ENCODE measurements at places on chromosomes 1 and 21.
A peak's percentile ranks its signal among the peaks of the same experiment; 100 is the strongest.

GRCh38 chr1:65896721-65897120 lies 104.0 kb downstream of the PDE4B start:
- DNase-seq: no peak

- no peak for DNase-seq
These were observed 20.7 kb downstream of the LGR6 start for GRCh38 chr1:202214089-202214843.

GRCh38 chr1:29239142-29239541 lies 2.8 kb downstream of the PTPRU start:
- no peak for DNase-seq

- DNase-seq: peak; percentile 27
These were observed 38.5 kb downstream of the COQ8A start for GRCh38 chr1:226978432-226979114.

GRCh38 chr1:31981972-31982371 lies 31.7 kb upstream of the KHDRBS1 start:
- no peak for DNase-seq

- DNase-seq: no peak
These were observed 4.3 kb downstream of the GPR153 start for GRCh38 chr1:6256645-6257044.

DNA sequence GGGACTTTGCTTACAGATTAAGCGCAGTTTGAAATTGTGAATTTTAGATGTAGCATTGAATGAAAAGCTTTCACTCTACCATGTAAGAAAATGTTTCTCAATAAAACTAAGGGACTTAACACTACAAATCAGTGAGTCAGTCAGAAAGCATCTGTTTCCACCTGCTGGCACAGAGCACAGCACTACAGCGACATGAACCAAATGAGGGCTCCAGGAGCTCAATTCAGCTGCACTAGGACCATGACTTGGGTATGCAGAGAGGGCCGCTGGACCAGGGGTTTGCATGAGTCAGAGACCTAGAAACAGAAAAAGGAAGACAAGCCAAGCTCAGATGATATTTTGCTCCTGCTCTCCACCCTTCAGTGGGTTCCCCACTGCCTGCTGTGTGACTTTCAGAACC lies 5.2 kb downstream of the SUSD4 start:
- DNase-seq: no peak

DNA sequence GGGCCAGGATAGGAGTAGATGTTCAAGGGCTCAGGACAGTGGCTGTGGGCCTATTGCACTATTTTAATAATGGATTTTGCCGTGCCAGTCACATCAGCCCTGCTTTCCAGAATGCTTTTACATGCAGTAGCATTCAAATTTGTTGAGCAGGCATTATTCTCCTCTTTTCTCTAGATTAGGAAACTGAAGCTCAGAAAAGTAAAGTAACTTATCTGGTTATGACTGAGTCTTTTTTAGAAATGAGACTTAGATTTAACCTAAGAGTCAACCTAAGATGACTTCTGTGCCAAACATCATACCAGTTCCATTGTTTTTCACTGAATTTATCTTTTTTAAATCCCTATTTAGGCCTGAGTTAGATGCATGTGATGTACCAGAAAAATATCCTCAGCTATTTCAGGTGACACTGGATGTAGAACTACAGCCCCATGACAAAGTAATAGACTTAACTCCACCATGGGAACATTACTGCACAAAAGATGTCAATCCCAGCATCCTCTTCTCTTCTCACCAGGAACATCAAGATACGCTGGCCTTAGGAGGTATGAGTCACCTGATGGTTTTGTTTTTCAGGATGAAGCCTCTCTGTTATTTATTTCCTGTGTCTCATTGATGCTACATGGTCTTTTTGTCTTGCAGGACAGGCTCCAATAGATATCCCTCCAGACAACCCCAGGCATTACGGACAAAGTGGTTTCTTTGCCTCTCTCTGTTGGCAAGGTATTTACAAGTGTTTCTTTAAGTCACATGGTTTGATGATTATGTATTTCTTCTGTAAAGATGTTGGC lies 31.4 kb upstream of the LEPR start:
- DNase-seq: no peak

- DNase-seq: no peak
These were observed 836 bp upstream of the GBP4 start for GRCh38 chr1:89199525-89200031.

- no peak for DNase-seq
These were observed 17.3 kb downstream of the ZFYVE9 start for GRCh38 chr1:52159033-52159789.

GRCh38 chr1:84156210-84156621 lies 12.1 kb downstream of the PRKACB start:
- DNase-seq: no peak

GRCh38 chr1:214532070-214532469 lies 19.3 kb downstream of the PTPN14 start:
- DNase-seq: peak; percentile 80

DNA sequence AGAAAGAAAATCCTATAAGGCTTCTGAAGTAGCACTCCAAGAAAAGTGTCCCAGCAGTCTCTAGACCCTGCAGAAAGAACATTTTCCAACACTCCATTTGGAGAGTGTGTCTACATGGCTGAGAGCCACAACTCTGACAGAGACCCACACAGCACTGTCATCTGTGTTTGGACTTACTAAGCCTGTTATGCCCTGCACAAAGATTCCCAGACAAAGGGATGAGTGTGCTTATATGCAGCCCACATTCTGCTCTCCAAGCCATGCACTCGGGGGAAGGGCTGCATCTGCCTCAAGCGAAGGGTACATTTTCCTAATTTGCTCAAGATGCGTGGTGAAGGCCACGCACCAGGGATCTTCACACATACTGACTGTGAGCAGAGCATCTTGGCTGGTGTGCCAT lies 24.4 kb upstream of the SLAMF6 start:
- DNase-seq: no peak

DNA sequence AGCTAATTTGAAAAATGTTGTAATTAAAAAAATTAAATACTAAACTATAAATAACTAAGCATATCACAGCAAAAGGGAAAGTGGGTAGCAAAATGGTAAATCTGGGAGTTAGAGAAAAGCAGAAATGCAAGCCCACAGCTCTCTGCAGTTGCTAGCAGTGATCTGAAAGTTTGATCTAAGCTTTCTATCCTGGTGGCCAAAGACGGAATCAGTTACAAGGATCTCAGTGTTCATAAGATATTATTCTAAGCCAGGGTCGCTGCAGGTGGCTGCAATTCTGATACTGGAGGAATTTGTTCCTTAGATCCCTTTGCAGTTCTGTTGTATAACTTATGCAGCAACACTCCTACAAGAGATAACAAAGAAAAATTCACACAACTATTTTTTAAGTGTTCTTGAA lies 363.7 kb downstream of the SETD4 start:
- no peak for DNase-seq

DNA sequence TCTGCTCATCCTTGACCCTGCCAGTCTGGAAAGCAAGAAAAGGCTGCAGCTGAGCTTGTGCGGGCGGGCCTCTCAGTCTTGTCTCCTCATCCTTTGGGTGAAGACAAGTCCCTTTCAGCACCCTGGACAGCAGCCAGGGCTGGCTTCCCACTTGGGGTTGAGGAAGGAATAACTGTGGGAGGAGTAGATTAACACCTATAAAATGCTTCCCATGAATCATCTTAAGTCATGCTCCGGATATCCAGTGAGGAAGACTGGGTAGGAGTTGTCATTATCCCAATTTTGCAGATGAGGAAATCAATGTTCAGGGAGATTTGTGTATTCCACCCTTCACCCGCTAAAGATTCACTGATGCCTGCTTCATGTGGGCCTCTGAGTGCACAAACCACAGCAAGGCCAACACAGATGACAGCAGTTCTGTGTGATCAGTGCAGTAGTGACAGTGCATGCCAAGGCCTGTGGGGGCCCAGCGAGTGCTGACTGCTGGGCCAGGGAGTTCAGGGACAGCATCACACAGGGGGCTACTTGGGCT lies 20.1 kb upstream of the COL16A1 start:
- no peak for DNase-seq

GRCh38 chr1:164575356-164575886 lies 16.4 kb downstream of the PBX1 start:
- DNase-seq: no peak

DNA sequence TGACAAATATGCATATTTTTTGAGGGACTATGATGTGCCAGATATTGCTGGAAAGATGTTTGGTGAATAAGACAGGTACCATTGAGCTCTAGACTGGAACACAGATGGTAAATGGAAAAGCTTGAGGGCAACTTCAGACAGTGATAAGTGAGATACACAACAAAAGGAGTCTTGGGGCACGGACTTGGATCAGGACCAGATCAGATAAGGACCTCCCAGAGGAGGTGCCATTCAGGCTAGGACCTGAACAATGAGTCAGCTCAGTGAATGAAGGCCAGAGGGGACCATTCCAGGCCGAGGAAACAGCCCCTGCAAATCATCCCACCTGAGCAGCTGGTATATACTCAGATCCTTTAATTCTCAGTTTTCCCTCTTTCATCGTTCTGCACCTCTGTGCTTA lies 1.8 kb upstream of the KCNJ15 start:
- no peak for DNase-seq

Data from gastrocnemius medialis (tissue), 4 donors.